ENCODE measurements at places on chromosomes 4 and X.

GRCh38 chrX:18574591-18574990, 97.3 kb downstream of the RS1 start:
- DNase-seq: no peak

DNA sequence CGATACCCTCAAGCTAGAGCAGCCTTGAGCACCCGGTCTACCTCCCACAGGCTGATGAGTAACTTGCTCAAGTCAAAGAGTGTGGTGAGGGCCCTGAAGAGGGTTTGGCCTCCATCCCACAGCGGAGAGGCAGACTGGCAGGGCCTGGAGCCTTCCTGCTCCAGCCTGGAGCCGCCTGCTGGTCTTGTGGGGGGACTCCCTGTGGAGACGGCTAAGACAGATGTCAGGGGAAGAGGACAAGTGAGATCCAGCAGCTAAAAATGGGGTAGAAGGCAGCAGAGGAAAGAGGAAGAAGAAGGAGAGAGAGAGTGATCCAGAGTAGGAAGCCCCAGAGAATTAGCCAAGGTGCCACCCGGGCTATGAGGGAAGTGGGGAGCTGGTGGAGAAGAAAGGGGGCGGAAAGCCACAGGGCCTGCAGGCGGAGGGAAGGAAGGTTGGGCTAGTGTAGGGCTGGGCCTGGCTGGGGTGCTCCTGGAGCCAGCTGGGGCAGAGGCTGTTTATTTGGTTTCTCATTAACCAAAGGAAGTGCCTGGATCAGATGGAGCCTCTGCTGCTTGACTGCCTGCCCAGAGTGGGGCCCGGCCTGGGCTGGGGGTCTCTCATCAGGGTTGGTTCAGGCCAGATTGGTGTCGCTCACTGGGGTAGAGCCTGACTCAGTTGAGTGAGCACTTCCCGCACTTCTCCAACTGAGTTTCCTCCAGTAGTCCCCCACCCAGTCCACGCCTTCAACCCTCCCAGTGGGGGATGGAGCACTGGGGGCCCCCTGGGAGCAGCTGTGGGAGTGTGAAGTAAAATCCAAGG, 14.2 kb downstream of the EFNB1 start:
- no peak for DNase-seq

DNA sequence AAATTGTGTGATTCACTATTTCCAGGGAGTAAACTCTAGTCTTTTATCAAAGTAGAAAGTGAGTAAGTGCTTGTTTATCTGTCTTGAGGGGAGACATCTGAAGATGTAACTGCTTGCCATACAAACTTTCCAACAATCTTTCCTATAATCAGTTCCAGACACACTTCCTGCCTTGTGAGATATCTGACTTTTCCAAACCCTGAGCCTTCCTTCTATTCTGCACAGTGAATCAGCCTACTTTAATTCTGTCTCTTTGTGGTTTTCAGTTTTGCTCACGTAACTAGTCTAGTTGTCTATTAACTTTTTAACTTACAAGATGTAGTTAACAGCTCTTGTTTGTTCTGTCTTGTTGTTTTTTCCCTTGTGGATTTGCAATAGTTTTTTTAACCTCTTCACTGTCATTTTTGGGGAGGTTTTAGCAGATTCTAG, 947.8 kb downstream of the C4orf33 start:
- DNase-seq: no peak

DNA sequence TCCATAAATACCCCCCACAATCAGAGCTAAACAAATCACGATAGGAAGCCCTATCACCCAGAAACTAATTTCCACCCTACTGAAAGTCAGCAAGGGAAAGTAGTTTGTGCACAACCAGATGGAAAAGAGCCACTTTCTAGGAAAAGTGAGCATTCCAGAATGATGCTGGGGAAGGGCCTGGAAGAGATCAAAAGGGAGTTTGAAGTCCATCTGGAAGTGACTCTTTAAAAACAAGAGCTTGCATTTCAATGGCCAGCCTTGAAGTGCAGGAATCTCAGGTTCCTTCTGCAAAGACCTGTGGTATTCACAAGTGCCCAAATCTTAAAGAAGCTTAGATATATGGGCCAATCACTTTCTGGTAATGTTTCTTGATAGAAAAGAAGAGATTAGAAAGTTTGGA, 97.0 kb upstream of the LDB2 start:
- DNase-seq: no peak

DNA sequence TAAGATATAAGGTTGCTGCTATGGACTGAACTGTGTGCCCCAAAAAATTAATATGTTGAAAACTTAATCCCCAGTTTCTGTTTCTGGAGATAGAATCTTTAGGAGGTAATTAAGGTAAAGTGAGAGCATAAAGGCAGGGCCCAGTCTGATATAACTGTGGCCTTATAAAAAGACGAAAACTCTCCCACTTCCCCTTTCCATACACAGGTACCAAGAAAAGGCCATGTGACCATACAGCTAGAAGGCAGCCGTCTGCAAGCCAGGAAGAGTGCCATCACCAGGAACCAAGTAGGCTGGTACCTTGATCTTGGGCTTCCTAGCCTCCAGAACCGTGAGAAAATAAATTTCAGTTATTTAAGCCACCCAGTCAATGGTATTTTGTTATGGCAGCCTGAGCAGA, 550.3 kb downstream of the SMARCA1 start:
- DNase-seq: no peak

DNA sequence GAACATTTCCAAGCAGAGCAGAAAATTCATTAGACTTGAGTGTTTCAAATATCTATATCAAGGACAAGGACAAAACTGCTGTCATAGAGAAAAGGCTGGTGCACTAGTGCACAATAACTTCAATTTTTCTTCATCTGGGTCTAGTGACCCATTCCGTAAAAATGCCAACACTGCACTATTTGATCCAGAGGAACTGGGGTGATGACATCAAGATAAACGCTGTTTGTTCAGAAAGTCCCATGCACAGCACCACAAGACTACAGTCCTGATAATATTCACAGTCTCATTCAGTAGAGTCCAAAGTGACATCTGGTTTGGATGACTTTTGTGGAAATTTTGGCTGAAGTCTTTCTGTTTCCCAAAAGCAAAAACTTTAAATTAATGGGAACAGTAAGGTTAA, 303.5 kb upstream of the GALNT7 start:
- DNase-seq: no peak

DNA sequence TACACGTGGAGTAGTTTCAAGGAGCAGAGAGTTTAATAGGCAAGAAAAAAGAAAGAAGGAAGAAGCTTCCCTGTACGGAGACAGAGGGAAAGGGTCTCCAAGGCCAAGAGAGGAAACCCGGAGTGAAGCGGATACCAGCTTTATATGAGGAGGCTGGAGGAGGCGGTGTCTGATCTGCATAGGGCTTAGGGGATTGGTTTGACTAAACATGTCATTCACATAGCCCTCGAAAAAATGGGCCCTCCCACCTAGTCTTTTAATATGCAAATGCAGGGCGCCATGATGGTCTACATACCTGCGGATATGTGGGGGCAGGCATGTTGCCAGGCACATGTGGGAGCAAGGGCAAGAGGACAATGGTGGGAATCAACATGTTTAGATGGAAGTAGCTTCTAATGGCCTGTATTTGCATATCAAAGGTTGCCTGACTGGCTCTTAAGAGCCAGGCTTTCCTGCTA, 103.1 kb upstream of the UGT8 start:
- no peak for DNase-seq

DNA sequence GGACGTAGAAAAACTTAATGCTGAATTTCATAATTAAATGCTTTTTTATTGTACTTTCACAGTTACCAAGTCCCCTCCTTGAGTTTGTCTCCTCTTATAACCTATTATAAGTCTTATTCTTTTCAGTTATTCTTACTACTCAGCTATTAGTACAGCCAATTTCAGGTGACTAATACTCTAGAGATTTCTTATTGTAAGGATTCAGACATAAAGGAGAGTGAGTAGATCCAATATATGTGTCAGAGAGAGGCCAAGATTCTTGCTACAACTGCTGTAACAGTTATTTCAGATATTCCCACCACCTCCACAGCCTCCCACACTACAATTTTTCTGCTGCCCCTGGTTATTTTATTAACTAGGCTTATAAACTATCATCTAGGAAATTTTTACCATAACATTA, 274.5 kb downstream of the GPAT3 start:
- DNase-seq: no peak

DNA sequence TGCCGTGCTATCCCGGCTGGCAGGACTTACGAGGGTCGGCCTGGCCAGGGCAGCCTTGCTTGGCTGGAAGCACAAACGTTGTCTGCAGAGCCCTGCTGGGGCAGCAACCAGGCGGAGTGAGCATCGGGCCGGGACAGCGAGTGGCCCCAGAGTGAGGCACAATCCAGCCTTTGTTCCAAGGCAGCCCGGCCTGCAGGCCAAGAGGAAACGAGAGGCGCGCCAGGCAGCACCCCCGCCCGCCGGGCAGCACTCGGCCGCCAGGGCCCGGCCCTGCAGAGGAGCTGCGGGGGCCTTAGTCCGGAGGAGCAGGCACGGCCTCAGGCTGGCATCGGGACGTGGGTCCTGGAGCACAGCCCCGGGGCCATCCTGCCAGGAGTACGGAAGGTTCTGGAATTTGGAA, 24.1 kb downstream of the FGFRL1 start:
- no peak for DNase-seq

DNA sequence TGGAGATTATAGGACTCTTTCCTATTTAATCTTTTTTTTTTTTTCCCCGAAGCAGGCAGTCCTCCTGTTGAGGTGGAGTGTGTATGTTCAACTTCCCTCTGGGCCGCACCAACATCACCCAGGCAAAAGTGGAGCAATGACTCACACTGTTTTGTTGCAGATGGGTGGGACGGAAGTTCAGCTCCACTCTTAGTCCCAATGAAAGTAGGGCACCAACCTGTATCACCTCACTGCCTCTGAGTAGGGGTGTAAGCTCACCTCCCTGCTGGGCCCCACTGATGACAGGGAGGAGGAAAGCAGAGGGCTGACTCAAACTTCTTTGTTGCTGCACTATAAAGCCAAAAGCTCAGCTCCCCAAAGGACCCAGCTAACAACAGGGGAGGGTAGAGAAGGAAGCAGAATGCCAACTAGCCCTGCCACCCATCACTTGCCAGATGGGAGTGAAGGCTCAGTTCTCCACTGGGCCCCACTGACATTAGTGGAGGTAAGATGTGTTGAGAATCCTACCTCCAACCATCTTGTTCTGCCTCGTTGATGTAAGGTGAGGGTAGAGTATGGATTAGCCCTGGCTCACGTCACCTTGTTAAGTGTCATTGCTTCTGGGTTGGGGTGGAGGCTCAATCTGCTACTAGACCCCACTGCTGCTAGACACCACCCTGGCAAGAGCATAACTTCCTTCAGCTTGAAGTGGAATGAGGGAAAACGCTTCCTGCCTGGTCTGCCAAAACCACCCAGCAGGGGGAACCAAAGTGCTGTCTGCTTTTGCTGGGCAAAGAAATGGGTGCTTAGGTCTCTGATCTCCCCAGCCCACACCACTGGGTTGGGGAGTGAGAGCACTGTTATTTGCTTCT, 14.1 kb downstream of the RPS6KA3 start:
- peak; percentile 76 for DNase-seq

Measured in naive thymus-derived CD8-positive, alpha-beta T cell (primary cell).